ENCODE measurements at places on chromosomes 1 and 21.

- no peak for DNase-seq
Measured at GRCh38 chr1:41483001-41483850, 1.3 kb downstream of the EDN2 start.

GRCh38 chr1:48028218-48029069, 31.3 kb upstream of the TRABD2B start:
- no peak for DNase-seq

GRCh38 chr1:206693029-206693428, 8.3 kb downstream of the MAPKAPK2 start:
- DNase-seq = no peak

DNA sequence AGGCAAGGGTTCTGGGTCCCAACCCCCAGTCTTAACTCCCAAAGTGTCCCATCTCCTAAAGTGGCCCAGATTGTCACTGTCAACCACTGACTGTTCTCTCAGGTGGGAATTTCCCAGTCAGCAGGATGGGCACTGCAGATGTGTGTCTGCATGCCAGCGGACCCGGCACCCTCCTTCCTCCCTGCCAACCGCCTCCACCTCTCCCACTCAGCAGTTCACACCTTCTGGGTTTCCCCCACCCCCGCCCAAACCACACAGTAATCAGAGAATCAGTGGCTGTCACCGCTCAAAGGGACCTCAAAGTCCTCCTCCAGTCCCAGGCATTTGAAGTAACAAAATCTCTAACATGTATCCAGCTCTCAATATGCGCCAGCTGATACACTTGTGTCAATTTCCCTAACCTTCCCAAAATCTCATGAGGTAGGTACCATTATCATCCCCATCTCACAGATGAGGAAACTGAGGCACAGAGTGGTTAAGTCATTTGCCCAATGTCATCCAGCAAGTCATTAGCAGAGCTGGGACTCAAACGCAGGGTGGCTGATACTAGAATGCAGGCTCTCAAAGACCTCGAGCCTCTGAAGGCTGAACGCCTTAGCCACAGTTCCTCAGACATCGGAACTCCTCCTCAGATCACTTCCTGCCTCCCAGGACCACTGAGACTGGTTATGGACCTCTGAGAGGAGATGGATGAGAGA, 4.8 kb downstream of the RUNX3 start:
- DNase-seq = peak; percentile 81

DNA sequence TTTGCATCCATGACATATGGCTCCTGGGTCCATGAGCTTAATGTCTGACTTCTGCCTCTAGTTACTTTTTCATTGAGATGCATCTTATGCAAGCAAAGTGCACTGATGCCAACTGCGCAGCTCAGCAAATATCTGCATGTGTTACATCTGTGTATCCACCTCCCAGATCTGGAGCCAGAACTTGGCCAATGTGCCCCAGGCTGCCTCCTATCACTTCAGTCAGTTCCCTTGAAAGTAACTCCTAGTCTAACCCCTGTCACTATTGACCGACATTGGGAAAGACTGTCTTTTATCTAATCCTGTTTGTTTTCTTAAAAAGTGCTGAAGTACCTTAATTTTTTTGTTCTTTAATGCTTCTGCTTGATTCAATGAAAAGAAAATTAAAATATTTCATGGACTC, 19.3 kb upstream of the UBL4B start:
- DNase-seq = no peak

GRCh38 chr1:6898974-6899539, 113.8 kb downstream of the CAMTA1 start:
- no peak for DNase-seq

DNA sequence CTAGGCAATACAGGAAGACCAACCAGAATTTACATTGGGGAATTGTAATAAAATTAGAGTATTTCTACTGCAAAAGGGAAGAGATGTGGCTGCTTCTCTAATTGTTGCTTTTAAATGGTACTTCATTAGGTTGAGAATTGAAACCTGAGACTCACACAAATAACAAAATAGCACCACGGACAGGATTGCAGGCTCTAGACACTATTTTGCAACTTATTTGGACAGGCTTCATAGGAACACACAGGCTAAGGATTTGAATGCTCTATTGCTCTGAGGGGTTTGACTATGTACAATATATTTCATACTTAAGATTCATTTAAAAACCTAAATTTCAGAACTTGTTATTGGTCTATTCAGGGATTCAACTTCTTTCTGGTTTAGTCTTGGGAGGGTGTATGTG, 79.6 kb downstream of the ATP1B1 start:
- DNase-seq = no peak

GRCh38 chr1:91979383-91979782, 30.2 kb downstream of the BRDT start:
- DNase-seq = no peak

DNA sequence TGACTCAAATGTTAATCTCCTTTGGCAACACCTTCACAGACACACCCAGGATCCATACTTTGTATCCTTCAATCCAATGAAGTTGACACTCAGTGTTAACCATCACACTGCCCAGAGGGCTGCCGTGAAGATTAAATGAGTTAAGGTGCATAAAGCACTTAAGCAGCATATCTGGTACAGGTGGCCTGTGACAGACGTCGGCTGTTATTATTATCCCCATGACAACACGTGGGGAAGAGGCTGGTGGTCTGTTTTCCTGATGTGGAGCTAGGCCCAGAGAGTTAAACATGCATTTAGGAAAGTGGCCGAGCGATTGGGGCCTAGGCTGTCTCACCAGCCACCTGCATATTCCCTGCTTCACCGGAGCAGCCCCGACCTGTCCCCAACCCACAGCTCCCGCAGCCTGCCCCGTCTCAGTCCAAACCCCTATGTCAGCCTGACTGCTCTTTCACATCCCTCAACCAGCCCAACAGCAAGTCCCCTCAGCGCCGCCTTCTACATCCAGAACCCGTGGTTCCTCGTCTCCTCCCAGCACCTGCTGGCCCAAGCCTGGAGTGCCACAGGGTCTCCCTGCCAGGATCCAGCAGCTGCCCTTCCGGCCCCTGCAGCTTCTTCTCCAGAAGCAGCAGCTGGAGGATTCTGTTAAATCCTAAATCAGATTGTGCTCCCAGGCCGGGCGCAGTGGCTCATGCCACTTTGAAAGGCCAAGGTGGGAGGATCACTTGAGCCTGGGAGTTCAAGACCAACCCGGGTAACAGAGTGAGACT, 77.9 kb downstream of the FBXO2 start:
- no peak for DNase-seq

DNA sequence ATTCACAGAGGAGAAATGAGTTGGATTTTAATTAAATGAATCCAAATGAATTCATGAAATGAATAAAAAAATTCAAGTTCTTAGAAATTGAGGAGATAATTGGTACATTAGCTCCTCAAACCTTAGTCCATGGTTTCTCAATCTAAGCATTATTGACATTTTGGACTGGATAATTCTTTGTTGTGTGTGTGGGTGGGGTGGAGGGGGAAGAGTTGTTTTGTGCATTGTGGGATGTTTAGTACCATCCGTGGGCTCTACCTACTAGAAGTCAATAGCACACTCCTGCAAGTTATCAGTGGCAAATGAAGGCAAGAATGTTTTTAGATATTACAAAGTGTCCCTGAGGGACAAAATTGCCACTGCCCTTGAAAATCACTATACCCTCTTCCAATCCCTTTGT, 431.9 kb downstream of the PLPP3 start:
- no peak for DNase-seq

- no peak for DNase-seq
Measured at GRCh38 chr1:220300442-220301121, 28.3 kb upstream of the RAB3GAP2 start.

GRCh38 chr1:158105352-158106095, 75.2 kb upstream of the CD1D start:
- DNase-seq = no peak

DNA sequence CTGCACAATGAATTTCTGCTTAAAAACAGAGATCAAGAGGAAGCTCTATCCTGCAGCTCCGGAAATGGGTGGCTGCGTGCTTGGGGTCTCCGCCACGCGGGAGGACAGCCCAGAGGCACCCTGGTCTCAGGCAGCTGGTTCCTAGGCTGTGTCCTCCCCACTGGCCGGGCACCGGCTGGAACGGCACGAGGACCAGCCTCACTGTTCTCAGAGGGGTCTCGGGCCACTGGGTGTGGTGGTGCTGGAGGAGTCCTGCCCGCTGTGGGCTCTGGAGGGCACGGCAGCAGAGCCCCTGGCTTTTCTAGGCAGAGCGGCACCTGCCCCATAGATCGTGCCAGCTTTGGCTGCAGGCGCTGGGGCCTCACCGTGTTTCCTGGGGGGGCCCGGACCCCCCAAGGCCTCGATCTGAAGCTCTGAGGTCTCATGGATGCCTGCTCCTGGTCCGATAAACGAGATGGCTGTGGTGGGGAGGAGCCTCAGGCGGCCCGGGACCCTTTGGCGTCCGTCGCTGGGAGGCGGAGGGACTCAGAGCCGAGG, 8.2 kb upstream of the RNF223 start:
- DNase-seq = no peak

- DNase-seq = peak; percentile 37
Measured at GRCh38 chr1:27605796-27606707, 2.1 kb upstream of the AHDC1 start.

- DNase-seq = no peak
Measured at GRCh38 chr1:29332204-29332603, 95.9 kb downstream of the PTPRU start.

- DNase-seq = no peak
Measured at GRCh38 chr1:54275349-54275748, 75.4 kb downstream of the MRPL37 start.

All from activated T-helper 1 cell treated with anti-CD3 and anti-CD28 coated beads, Interleukin-2, amount 50 U/mL, for 16 hours (primary cell).